ENCODE measurements at places on chromosomes 7 and 10.

DNA sequence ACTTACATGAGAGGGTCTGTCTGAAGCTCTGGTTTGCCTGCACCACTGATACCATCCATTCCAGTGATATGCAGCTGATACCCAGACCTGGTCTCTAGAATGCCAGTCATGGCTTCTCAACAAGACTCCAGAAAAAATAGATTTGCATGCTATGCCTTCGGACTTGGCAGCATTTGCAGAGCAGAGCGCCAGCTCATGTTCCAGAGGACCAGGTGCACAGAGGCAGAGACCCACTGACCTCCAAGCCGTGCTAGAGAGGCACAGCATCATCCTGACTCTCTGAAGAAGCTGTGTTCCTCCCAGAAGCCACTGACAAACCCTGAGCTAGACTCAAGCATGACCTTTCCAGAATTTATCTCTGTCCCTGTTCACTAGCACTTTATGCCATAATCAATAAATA, 6.9 kb upstream of the PRKAG2 start:
- DNase-seq = no peak

DNA sequence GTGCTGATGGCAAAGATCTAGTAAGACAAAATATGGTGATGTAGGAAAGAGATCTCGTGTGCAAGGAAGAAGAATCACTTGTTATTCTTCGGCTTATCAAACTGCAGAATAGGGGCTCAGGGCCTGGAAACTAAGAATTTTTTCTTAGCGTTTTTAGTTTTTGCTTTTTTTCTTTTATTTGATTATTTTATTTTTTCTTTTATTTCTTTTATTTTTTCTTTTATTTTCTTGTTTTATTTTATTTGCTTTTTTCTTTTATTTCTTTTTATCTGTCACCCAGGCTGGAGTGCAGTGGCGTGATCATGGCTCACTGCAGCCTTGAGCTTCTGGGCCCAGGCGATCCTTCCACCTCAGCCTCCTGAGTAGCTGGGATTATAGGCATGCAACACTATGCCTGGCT, 70.0 kb downstream of the ATRNL1 start:
- DNase-seq = no peak

DNA sequence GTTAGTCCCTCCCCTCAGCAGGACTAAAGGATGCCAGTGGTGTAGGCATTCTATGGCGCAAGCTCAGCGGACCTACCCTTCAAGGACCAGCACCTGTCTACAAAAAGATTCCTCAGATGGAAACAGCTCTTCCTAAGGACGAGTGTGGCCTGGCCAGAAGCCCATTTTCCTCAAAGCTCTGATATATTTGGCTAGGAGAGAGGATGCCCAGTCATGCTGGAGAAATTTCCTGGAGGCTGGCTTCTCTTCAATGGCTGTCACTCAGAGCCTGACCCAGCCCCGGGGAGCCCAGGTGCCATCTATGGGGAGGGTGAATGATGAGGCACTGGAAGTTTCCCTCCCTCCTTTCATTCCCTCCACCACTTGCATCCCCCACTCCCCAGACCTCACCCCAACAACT, 111.5 kb downstream of the PLXNA4 start:
- DNase-seq = no peak

GRCh38 chr7:85554236-85555178, 367.7 kb upstream of the SEMA3D start:
- DNase-seq = no peak

- peak; percentile 24 for DNase-seq
Measured at GRCh38 chr10:116311016-116311415, 13.2 kb upstream of the CCDC172 start.

DNA sequence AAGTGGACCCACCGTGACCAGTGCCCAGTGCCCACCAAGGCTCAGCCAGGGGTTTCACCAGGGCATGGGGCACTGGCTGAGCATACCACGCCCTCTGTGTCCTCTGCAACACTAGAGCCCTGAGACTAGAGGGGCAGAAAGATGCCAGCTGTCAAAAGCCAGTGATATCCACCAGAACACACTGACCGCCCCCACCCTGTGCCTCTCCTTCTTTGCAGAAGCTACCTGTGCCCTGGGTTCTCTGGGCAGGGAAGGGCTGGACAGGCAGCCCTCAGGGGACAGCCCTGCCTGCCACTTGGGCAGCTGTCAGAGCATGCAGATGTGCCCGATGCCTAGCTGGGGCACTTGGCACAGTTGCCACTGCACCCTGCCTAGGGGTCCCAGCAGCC, 494 bp downstream of the VSIR start:
- DNase-seq = no peak

- peak; percentile 32 for DNase-seq
Measured at GRCh38 chr7:63521-64021, 128.8 kb upstream of the FAM20C start.

GRCh38 chr7:49783446-49783845, 10.0 kb downstream of the VWC2 start:
- peak; percentile 67 for DNase-seq

DNA sequence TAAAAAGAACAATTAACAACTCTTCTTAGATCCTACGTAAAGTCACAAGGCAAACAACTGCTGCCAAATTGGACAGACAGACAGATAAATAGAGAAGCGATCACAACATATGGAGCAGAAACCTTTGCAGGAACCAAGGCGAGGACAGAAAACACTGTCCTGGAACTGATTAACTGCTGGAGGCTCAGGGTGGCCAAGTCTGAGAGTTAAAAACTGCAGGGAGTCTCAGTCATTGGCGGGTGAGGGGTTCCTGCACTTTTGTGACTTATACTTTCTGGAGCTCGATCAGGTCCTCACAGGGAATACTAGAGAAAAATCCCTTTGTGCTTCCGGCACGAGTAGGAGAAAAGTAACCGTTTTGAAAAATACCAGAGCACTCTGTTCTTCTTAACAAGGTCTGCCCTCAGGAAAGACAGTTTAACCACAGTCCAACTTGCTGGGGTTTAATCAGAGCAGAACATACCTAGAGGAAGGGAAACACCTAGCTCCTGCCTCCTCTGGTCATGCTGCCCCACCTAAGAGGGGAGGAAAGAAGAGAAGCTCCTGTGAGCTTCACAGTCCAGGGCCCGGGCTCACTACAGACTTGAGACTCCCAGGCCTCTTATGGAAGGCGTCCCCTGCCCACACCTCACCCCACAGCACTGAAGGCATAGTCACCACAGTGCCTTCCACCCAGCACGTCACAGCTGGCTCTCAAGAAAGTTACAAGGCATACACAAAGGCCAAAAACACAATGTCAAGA, 74.9 kb downstream of the LARP4B start:
- DNase-seq = no peak

DNA sequence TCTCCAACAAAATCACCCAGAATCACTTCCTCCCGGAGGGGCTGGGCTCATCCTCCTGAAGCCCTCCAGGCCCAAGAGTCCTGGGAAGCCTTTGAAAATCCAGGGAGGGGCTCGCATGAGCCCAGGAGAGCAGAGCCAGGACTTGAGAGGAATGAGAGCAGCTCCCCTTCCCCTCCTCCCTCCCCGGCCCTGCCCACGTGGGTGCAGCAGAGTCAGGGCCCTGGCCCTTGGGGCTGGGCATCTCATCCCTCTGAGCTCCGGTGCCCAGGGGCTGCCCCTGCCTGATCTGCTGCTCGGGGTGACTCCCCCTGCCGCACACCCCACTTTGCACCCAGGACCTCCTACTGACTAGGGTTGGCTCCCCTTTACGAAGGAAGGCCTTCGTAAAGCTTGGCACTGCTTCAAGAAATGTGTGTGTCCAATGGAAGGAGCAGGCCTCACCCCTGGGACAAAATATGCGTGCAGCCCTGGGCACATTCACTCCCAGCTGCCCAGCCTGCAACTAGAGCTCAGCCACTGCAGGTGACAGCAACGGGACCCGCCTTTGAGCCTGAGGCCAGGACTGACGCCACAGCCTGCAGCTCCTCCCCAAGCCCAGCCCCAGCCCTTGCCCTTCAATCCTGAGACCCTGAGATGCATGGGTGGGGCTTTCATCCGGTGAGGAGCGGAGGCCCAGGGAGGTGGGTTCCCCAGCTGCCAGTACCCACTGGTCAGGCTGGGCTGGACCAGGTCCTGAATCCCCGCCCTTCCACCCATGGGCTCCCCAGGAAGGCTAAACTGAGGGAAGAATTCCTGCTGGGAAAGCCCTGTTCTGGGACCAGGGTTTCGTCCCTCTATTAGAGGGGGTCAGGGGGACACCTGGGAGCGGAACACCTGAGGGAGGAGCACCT, 21.8 kb downstream of the PWWP2B start:
- DNase-seq = peak; percentile 70

GRCh38 chr7:5541087-5541992, 117.7 kb upstream of the TNRC18 start:
- no peak for DNase-seq

DNA sequence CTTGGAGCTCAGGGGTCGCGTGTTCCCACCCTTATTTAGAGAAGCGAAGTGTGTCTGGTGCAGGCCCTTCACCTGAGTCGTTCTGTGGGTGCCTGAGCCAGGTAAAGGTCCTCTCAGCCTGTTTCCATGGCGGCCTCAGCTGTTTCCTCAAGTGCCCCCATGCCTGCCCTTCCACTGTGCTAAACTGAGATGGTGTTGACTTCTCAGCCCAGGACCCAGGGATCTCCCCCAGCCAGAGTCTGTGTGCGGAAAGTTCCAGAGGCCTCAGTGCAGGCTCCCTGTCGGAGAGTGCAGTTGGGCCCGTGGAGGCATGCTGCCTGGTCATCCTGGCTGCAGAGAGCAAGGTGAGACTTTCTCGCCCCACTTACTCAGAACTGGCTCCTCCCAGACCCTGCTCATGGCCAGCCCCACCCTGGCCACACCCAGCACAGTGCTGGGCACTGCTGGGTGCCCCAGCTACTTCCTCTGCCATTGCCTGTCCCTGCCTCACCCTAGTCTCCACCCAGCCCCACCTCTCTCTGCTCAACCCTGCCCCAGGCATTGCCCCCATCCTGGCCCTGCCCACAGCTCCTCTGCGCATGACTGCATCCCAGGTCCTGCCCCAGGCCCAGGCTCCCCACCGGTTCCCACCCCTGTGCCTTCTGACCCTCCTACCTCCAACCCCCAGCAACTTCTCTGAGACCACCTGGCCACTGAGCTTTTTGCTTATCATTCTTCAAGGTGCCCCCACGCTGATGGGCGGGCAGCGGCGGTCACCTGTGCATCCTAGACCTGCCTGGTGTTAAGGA, 20.3 kb downstream of the NACAD start:
- DNase-seq = no peak

GRCh38 chr10:132684164-132684891, 101.6 kb downstream of the NKX6-2 start:
- DNase-seq = no peak

DNA sequence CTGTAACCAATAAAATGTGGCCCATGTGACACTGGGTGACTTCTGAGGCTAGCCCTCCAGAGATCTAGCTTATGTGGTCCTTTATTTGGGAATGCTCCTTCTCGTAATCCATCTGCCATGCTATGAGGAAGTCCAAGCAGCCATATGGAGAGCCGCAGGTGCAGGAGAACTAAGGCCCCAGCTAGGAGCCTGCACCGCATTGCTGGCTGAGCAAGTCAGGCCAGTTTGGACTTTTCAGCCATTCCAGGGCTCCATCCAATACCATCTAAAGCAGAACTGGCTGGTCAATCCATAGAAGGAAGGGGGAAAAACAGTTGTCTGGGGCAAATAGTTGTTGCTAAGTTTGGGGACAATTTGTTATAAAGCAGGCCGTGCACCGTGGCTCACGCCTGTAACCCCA, 32.6 kb downstream of the KLRG2 start:
- no peak for DNase-seq

DNA sequence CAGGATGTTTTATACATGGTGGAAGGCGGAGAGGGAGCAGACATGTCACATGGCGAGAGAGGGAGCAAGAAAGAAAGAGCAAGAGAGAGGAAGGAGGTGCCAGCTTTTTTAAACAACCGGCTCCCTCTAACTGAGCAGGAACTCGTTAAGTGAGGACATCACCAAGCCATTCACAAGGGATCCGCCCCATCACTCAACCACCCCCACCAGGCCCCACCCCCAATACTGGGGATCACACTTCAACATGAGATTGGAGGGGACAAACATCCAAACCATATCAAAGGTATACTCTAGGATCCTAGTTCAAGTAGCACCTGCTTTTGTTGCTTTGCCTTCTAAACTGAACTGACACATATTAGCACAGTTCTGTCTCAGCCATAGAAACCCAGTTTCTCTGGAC, 141.9 kb upstream of the KLF14 start:
- DNase-seq = no peak

GRCh38 chr7:100190048-100190711, 12.5 kb downstream of the STAG3 start:
- no peak for DNase-seq

DNA sequence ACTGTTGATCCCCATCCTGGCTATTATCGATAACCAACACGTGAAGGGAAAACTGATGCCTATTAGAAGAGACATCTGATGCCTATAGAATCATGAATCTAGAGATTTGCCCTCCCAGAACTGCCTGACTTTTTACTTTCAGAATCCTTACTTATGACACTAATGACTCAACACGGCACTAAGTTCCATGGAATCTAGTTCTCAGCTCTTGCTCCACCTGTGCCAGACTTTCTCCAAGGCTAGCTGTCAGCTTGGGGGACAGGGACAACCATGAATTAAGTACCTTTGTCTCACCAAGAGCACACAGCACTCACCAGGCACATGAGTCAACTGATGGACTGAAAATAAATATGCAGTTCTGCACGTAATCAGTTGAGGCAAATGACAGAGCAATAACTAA, 184.2 kb downstream of the FRMD4A start:
- no peak for DNase-seq

DNA sequence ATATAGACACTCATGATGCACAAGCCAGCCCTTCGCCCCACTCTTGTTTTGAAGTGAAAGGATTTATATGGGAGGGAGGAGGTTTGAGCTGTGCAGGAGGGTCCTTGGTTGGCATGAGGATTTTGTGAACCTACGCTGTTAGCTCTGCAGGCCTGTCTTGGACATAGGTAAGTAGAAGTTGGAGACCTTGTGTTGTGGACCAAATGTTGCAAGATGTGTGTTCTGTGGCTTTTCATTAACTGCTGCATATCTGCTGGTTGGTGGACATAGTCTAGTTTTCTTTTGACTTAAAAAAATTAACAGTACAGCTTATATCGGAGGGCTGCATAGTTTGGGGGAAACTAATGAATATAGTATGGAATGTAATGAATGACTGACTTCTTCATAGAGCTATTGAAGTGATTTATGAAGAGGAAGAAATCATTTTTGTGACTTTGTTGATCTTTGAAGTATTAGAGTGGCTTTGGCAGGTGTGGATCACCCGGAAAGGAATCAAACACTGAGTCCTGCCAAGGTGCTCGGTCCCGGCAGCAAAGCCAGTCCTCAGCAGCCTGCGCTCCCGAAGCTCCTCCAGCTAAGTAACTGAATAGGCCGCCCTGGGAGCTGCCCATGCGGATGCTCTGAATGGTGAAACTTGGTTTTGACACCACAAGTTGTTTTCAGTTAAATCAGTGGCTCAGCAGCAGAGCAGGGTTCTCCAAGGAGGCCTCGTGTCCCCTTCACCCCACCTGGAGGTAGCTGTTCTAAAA, 3.2 kb downstream of the MGMT start:
- DNase-seq = no peak

GRCh38 chr10:75470901-75471300, 39.5 kb downstream of the LRMDA start:
- DNase-seq = peak; percentile 64

- peak; percentile 39 for DNase-seq
Measured at GRCh38 chr10:127600479-127600878, 51.4 kb downstream of the NPS start.

- no peak for DNase-seq
Measured at GRCh38 chr10:52257692-52258075, 56.4 kb upstream of the DKK1 start.

GRCh38 chr10:78465431-78465830, 431.8 kb downstream of the RPS24 start:
- DNase-seq = no peak

- DNase-seq = no peak
Measured at GRCh38 chr7:13165854-13166253, 478.4 kb downstream of the ARL4A start.

GRCh38 chr10:91214911-91215310, 5.6 kb upstream of the PCGF5 start:
- DNase-seq = no peak
